Common myeloid progenitor, CD34-positive (primary cell): ENCODE measurements at places on chromosomes 4 and X.

- DNase-seq, result no peak
These were observed 140.1 kb upstream of the TTC29 start for GRCh38 chr4:147085781-147086180.

GRCh38 chr4:99362768-99363167 lies 10.2 kb upstream of the ADH1C start:
- no peak for DNase-seq

DNA sequence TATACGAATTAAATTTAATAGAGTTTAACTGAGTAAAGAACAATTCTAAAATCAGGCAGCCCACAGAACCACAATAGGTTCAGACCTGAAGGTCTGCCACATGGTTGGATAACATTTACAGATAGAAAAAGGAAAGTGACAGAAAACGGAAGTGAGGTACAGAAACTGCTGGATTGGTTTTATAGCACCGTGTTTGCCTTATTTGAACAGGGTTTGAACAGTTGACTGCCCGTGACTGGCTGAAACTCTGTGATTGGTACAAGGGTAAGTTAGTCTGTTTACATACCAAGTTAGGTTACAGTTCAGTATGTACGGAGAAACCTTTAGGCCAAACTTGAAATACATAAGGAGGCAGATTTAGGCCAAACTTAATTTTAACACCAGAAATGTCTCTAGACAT lies 64.1 kb upstream of the ATXN3L start:
- peak; percentile 8 for DNase-seq

GRCh38 chr4:73454920-73455319 lies 18.9 kb downstream of the AFP start:
- no peak for DNase-seq

GRCh38 chr4:612052-612748 lies 13.2 kb upstream of the PDE6B start:
- no peak for DNase-seq
